Suppressor macrophage treated with lipopolysaccharide for 4 hours (primary cell): ENCODE measurements at places on chromosomes 11 and 22.

GRCh38 chr11:83437939-83438338 lies 151.8 kb upstream of the CCDC90B start:
- no peak for DNase-seq

- no peak for DNase-seq
Observed at GRCh38 chr11:70252844-70253243, 17.6 kb upstream of the PPFIA1 start.

GRCh38 chr11:7903940-7904339 lies 27.1 kb downstream of the OR10A6 start:
- DNase-seq, result no peak

- no peak for DNase-seq
Observed at GRCh38 chr11:12818333-12819015, 144.3 kb downstream of the TEAD1 start.

- DNase-seq, result no peak
Observed at GRCh38 chr11:120675171-120675570, 163.6 kb downstream of the GRIK4 start.

DNA sequence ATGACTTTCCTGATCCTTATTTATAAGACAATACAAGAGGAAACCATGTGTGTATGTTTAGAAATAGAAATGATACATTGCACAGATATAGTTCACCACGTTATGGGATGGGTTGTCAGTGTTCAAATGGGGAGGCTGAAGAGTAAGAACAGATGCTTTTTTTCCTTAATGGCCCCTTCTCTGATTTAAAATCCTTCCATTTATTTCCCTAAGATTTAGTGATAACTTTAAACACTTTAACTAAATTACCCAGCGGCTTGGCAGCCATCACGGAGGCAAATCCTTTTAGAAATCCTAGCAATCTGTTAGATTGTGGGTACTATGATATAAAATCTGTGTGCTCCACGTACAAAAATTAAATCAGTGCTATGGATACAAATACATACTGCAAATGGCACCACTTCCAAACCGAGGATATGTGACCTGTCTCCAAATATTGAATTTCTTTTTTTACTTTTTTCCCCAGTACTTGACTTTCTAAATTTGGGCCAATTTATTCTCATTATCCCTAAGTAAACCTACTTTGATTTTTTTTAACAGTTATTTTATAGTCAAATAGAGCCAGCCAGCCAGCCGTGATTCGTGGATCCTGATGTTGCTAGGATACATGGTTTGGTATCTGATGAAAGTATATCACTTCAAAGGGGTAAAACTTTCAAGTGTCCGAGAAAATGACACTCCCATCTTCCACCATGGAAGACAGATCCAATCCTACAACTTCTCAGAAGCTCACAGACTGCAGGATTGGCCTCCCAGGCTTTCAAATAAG lies 46.1 kb downstream of the BDNF start:
- no peak for DNase-seq

DNA sequence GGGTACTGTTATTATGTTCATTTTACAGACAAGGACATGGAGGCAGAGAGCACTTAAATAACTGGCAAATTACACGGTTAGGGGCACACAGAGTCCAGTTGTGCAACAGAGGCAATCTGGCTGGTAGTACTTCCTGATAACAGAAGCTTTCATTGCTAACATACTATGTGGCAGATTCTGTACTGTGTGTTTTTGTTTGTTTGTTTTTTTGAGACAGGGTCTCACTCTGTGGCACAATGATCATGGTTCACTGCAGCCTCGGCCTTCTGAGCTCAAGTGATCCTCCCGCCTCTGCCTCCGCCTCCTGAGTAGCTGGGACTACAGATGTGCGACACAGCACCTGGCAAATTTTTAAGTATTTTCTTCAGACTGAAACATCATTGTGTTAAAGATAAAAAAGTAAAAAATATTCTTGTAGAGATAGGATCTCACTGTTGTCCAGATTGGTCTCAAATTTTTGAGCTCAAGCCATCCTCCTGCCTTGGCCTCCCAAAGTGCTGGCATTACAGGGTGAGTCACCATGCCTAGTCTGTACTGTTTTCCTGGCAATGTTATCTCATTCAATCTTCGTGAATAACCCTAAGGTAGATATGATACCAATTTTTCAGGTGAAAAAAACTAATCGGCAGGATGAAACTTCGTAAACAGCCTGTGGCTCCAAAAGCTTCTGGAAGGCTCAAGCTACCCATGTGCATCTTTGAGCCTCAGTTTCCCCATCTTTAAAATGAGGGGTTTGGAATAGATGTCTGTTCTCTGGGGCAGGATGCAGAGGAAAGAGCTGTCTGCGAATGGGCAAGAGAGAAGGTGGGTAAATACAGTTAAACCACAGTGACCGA lies 921 bp upstream of the NUCB2 start:
- peak; percentile 16 for DNase-seq

DNA sequence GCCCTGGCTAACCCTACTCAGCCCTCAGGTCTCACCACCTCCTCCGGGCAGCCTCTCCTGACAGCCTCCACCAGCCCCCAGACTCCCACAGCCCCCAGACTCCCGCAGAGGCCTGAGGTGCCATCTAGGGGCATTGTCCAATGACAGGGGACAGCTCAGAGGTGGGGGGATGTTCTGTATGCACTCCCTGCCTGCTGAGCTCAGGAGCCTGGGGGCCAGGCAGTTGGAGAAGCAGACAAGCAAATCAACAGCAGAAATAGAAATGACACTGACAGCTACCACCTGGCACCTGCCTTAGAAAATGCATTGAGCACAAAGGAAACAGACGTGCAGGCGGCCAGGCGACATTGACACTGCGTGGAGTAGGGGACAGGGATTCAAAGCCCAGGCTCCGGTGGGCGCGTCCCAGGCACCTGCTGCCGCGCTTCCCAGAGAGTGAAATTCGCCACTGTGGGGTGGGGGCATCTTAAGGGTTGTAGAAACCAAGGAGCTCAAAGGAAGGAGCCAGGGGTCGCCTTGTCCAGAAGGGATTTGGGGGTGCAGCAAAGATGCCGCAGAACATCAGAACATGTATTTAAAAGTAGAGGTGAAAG lies 22.5 kb upstream of the WNT7B start:
- DNase-seq, result no peak

DNA sequence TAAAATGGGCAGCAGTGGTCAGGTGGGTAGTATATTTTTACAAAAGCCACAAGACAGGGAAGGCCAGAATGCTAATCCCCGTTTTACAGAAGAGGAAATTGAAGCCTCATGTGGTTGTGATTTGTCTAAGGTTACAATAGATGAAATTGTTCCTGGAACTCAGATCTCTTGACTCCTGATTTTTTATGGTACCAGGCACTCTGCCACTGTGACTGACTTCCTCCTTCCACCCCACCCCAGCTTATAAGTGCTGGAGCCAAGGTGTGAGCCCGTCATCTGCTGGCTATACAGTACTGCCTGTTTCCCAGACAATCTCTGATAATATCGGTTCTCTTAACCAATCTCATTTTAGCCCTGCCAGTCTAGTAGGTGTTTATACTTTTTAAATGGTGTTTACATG lies 1.9 kb downstream of the SLC5A1 start:
- no peak for DNase-seq

DNA sequence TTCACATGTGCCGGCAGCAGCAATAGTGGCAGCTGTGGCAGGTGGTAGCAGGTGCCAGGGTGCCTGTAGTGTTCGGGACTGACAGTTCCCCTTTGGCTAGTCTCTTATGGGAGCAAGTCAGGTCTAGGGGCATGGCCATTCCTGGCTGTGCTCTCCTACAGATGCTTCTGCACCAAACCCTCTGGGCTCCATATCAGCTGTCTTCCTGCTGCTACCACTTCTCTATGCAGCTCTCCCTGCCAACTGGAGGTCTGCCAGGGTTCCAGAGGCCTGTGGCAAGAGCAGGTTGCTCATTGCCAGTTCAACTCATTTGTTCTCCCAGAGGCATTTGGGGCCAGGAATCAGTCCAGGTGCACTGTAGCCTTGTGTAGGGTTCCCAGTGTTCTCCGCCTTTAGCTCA lies 473.7 kb downstream of the JRKL start:
- no peak for DNase-seq

DNA sequence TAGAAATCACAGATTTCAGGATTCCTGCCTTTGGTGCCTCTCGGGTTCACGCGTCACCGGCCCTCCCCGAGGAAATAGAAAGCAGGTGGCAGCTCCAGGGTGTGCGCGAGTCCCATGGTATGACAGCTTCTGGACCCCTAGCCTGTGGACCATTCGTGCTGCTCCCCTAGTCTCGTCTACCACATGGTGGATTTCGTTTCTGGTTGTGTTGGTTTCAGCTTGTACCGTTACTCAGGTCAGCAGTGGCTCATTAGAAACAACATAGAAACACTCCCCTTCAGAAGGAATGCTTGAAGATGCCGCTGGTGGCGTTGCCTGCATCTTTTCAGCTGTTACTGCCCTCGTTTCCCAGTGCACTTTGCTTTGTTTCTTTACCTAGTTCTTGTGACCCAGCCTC lies 700 bp downstream of the TTC17 start:
- DNase-seq, result no peak

GRCh38 chr11:328012-328411 lies 7.4 kb upstream of the IFITM3 start:
- DNase-seq, result no peak

DNA sequence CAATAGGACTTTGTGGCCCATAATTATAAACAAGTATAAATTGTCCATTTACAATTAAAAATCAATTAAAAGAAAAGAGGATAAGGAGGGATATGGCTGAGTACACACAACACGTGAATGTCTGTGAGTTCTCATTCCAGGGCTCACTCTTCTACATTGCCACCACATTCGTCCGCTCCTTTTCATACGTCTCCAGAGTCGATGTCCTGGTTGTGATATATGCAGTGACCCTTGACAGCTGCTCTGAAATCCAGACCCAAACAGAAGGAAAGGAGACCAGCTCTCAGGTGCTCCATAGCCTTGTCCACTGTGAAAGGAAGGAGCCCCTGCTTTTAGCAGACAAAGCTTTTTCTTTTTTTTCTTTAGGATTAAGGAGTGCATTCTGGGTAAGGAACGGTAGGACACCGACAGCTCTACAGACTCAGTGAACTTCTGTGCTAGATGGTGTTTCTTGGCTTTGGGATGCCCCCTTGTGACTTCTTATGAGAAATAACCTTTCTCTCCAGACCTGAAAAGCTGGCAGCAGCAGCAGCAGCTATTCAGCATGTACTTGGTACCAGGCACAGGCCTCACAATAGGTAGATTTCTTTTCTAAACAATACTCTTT lies 19.7 kb upstream of the DNAJB13 start:
- DNase-seq, result peak; percentile 20

- DNase-seq, result no peak
Observed at GRCh38 chr11:95512682-95513081, 276.9 kb downstream of the FAM76B start.

- DNase-seq, result no peak
Observed at GRCh38 chr22:36846949-36847348, 13.9 kb upstream of the NCF4 start.

DNA sequence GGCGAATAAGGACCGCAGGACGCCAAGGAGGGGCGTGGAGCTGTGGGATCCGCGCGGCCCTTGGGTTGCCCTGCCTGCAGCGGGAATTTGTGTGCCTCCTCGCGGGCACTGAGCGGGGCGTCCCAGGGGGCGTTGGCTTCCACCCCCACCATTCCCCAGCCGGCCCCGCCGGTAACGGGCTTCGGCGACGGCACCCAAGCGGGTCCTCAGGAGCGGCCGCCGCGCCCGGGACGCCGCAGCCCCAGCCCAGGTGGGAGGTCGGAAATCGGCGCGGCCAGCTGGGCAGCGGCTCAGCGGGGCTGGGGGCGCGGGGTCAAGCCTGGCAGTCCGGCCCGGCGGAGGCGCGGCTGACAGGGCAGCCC lies 320 bp downstream of the CLTCL1 start:
- DNase-seq, result peak; percentile 25
